ENCODE measurements at places on chromosomes 1 and 21. TPM values are rescaled to one million over a fixed set of nuclear protein-coding genes. Genes with fewer than 3 reads are reported as not detected.

DNA sequence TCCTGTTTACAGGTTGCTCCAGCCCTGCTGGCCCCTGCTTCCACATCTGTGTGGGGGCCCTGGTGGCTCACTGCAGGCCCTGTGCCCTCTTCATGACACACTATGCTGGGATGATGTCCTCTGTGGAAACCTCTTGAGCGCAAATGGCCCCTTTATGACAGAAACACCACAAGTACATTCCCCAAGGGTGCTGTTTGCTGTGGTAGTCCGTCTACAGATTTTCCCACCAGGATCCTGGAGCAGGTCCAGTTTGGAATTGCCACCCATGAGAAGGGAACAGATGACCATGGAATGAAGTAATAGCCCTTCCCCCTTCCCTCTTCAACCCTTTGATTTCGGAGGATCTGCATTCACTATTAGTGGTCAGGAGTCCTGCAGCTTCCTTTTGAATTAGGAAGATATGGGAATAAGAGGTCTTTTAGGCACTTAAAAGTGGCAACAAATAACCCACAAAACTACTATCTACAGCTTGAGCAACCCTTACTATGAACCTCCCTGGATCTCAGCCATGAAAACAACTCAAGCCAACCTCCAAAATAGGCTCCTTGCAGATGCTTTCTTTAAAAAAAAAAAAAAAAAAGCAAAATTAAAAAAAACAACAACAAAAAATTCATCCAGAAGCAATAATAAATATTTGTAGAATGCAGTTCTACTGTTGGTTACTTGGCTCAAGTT, 121.9 kb upstream of the TSPAN2 start:
- H3K4me1 ChIP-seq, result no peaks in the 10 kb centered on the region
- no peak overlapping the region for H3K27ac ChIP-seq
- H3K36me3 ChIP-seq, result no peaks in the 10 kb centered on the region
- H3K27me3 ChIP-seq, result no peaks in the 10 kb centered on the region
- no peak for DNase-seq
- no peak overlapping the region for H3K4me3 ChIP-seq

GRCh38 chr1:91031081-91031480, 9.2 kb upstream of the ZNF644 start:
- no peaks in the 10 kb centered on the region for H3K36me3 ChIP-seq
- H3K27me3 ChIP-seq, result no peaks in the 10 kb centered on the region

DNA sequence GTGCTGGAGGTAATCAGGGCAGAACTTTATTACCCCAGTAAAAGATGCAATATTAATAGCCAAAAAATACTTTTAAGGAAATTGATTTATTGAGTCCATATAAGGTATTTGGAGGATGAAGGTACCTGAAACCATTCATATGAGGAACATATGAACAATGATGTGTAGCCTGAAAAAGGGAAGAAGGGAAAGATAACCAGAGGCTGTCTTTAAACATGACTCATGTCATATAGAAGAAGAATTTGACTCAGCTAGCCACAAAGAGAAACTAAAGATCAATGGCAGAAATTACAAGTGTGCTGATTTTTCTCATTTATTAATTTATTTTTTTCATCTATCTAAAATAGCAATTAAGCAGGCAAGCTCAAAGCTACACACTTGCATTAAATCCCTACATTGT, 136.2 kb upstream of the DUSP10 start:
- no peak for DNase-seq
- no peaks in the 10 kb centered on the region for H3K4me1 ChIP-seq
- no peak overlapping the region for H3K4me3 ChIP-seq
- H3K36me3 ChIP-seq, result no peaks in the 10 kb centered on the region
- H3K27ac ChIP-seq, result no peak overlapping the region

GRCh38 chr1:50559421-50559820, 136.2 kb upstream of the DMRTA2 start:
- H3K27ac ChIP-seq, result no peak overlapping the region
- DNase-seq, result no peak
- no peak overlapping the region for H3K4me3 ChIP-seq
- H3K36me3 ChIP-seq, result peaks cover 31% of the 10 kb centered on the region
- H3K27me3 ChIP-seq, result no peaks in the 10 kb centered on the region

DNA sequence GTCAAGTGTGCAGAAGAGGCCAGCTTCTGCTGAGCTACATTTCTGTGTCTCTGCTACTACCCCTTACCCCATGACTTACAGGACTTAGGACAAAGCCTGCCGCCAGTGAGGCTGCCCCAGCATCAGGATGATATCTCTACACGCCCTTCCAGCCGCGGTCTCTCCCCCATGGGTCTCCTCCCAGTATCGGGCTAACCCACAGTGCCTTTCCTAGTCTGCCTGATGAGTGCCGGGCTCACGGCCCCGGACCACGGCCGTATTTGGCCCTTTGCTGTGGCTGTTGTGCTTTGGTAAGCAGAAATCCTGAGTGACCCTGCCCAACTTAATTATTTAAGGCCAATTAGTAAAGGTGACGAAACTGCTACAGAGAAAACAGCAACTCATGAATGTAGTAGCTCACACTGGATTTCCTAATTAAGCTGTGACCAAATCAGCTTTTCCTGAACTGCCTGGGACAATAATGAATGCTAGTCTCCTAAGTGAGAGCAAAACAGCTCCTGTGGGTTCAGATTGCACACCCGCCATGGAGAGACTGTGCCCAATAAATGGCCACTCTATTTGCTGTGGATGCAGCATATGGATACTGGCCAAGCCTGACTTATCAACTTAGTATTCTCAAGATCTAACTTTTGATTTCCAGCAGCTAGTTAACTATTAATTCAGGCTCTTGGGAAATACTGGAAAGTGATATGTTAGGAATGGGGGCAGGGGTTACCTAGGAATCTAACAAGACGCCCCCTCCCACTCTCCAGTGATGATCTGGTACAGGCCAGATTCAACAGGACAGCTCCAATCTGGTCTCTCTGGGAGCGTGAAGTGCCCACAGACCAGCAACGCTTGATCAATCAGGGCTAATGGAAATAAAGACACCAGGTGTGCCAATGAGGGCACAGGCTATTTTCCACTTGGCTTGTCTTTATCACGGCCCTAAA, 123.3 kb upstream of the IFFO2 start:
- H3K27ac ChIP-seq, result no peak overlapping the region
- H3K4me3 ChIP-seq, result no peak overlapping the region
- no peaks in the 10 kb centered on the region for H3K36me3 ChIP-seq

GRCh38 chr1:14313731-14314431, 284.6 kb upstream of the KAZN start:
- H3K36me3 ChIP-seq, result no peaks in the 10 kb centered on the region
- no peaks in the 10 kb centered on the region for H3K4me1 ChIP-seq
- H3K27ac ChIP-seq, result no peak overlapping the region
- DNase-seq, result no peak

DNA sequence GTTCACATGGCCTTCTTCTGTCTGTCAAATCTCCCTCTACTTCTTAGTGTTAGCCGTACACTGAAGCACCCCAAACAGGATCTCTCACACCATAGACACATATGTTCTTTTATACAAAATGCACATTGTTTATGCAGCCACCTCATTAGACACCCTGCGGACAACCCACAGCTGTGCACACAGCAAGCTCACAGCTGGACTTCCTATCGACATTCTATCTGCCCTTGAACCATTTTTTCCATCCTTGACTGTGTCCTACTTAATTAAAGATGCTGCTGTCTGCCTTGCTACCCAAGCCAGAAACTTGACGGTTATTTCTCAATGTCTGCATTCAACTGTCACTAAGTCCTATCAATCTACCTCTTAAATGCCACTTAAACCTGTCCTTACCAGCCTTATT, 3.2 kb upstream of the ZBTB21 start:
- H3K27ac ChIP-seq, result no peak overlapping the region
- no peaks in the 10 kb centered on the region for H3K36me3 ChIP-seq
- no peaks in the 10 kb centered on the region for H3K27me3 ChIP-seq
- H3K4me1 ChIP-seq, result peaks cover 9% of the 10 kb centered on the region
- H3K4me3 ChIP-seq, result no peak overlapping the region

GRCh38 chr1:227654858-227655752, 80.0 kb downstream of the JMJD4 start:
- H3K4me1 ChIP-seq, result no peaks in the 10 kb centered on the region
- H3K36me3 ChIP-seq, result no peaks in the 10 kb centered on the region
- DNase-seq, result no peak

DNA sequence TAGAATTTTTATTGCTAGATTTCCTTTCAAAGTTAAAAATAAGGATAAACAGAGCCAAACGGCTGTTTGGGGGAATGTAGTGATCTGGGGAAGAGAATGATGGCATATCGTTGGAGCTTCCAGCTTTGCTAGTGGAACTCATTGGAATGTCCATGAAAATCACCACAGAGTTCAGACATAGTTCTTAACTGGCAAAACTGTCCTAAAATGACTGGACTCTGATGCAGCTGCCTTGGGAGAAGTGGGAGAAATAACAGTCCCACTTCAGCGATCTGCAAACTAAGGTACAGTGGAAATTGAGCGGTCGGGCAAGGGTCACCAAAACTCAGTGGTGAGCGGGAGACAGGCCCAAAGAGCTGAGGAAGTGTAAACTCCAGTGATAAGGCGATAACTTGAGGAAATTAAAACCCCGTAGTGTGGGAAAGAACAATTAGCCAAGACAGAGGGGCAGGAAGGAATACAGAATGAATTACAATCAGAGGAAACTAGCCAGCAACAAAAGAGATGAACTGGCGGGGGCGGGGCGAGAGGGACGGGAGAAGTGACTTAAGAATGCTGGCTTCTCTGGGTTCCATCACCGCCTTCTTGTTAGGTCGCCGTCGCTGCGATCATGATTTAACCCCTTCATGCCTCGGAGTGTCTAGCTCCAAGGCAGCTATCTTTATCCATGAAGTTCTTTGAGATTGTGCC, 89.8 kb upstream of the ARHGAP29 start:
- no peaks in the 10 kb centered on the region for H3K36me3 ChIP-seq
- peaks cover 8% of the 10 kb centered on the region for H3K4me1 ChIP-seq
- no peak overlapping the region for H3K27ac ChIP-seq
- no peak overlapping the region for H3K4me3 ChIP-seq
- no peaks in the 10 kb centered on the region for H3K27me3 ChIP-seq
- DNase-seq, result peak; percentile 49

- no peak overlapping the region for H3K27ac ChIP-seq
- peaks cover 10% of the 10 kb centered on the region for H3K36me3 ChIP-seq
- no peak overlapping the region for H3K4me3 ChIP-seq
- H3K27me3 ChIP-seq, result no peaks in the 10 kb centered on the region
- peak; percentile 31 for DNase-seq
Observed at GRCh38 chr1:24364975-24365678, 46.0 kb downstream of the GRHL3 start.

GRCh38 chr1:44672961-44673674, 1.2 kb downstream of the TMEM53 start:
- H3K4me1 ChIP-seq, result peaks cover 34% of the 10 kb centered on the region
- H3K27me3 ChIP-seq, result no peaks in the 10 kb centered on the region
- peaks cover 3% of the 10 kb centered on the region for H3K36me3 ChIP-seq
- H3K27ac ChIP-seq, result peak overlapping the region; percentile 99

GRCh38 chr1:20426371-20426770, 59.6 kb downstream of the CAMK2N1 start:
- no peak overlapping the region for H3K4me3 ChIP-seq
- H3K27ac ChIP-seq, result no peak overlapping the region
- DNase-seq, result no peak
- H3K36me3 ChIP-seq, result no peaks in the 10 kb centered on the region

DNA sequence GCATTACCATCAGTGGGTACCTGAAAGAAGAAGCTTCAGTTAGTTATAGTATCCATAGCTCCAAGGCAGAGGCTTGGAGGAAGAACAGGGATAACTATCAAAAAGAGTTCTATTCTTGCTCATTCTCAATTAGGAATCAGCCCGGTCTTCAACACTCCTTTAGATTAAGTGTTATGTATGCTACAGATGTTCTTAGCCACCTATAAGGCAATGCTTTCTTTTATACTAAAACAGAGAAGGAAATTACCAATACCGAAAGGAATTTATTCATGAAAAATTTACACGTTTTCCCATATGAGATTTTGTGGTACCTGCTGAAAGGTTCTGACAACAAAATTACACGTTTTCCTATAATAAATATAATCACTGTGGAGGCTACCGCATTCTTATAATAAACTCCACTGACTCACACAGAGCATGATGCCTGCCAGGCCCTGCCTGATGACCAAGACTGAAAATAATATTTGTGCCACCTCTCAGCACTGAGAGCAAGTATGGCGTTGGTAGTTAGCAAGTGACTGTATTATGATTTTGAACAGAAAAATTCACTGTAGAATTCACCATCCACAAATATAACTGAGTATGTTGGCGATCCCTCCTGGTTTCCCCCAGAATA, 58.3 kb downstream of the APP start:
- peaks cover 14% of the 10 kb centered on the region for H3K4me1 ChIP-seq
- H3K27me3 ChIP-seq, result no peaks in the 10 kb centered on the region
- no peak overlapping the region for H3K27ac ChIP-seq
- H3K36me3 ChIP-seq, result peaks cover 15% of the 10 kb centered on the region
- no peak for DNase-seq

GRCh38 chr1:194293851-194294405, 1107.5 kb upstream of the B3GALT2 start:
- no peaks in the 10 kb centered on the region for H3K27me3 ChIP-seq
- H3K4me1 ChIP-seq, result no peaks in the 10 kb centered on the region
- H3K4me3 ChIP-seq, result no peak overlapping the region
- no peak for DNase-seq
- H3K27ac ChIP-seq, result no peak overlapping the region

GRCh38 chr1:11649237-11649623, 5.0 kb downstream of the FBXO2 start:
- no peaks in the 10 kb centered on the region for H3K36me3 ChIP-seq
- H3K27ac ChIP-seq, result no peak overlapping the region
- H3K4me1 ChIP-seq, result peaks cover 31% of the 10 kb centered on the region
- H3K4me3 ChIP-seq, result peak overlapping the region; percentile 6
- DNase-seq, result no peak
- H3K27me3 ChIP-seq, result peaks cover 11% of the 10 kb centered on the region

DNA sequence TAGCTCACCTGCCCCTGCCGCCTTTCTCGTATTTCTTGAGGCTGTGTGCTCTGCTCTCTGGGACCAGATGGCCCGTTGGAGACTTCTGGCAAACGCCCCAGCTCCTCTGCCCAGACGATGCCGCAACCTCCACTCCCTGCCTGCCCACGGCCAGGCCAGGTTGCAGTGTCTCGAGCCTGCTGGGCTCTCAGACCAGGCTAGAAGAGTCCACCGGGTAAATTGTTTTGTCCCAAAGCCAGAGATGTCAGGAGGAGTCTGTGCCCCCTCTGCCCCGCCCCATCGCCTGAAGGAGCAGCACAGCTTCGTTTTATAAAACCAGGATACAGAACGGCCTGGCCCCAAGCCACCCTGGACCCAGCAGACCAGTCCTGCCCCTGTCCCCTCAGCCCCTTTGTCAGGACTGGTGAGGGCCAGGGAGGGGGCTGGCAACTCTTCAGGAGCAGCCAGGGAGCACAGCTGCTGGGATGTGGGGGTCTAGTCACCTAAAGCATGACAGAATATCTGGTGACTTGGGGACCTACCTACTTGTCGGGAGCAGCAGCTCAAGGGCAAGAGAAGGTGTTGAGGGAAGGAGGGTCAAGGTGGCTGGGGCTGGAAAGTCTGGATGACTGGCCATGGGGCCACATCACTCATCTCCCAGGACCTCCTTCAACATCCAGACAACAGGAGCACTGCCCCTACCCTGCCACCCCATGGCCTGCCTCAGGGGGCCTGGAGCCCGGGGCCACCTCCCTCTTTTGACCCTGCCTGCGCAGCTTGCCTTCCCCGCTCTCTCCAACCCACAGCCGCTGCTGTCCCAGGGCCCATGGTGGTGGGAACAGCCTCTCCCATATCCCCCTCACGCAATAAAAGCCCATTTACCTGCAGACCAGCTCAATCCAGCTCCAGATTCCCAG, 33.9 kb upstream of the LBR start:
- no peaks in the 10 kb centered on the region for H3K36me3 ChIP-seq
- no peak overlapping the region for H3K4me3 ChIP-seq
- no peaks in the 10 kb centered on the region for H3K4me1 ChIP-seq

Gene GSTM1
- not detected for total RNA-seq

Gene FAM163A
- not detected for total RNA-seq

Gene RHOU
- 24.5 TPM for total RNA-seq

Gene XPR1
- total RNA-seq, result 19.7 TPM

Gene KCNE1
- 2.5 TPM for total RNA-seq

Gene PAQR6
- 26.4 TPM for total RNA-seq

Gene YBEY
- 6.7 TPM for total RNA-seq

Data from tibial nerve (tissue), 4 donors.